AG04449 (cell line): ENCODE measurements at places on chromosomes 3 and 15.

- no peak for DNase-seq
These were observed 136.8 kb downstream of the TPRG1 start for GRCh38 chr3:189308608-189309007.

DNA sequence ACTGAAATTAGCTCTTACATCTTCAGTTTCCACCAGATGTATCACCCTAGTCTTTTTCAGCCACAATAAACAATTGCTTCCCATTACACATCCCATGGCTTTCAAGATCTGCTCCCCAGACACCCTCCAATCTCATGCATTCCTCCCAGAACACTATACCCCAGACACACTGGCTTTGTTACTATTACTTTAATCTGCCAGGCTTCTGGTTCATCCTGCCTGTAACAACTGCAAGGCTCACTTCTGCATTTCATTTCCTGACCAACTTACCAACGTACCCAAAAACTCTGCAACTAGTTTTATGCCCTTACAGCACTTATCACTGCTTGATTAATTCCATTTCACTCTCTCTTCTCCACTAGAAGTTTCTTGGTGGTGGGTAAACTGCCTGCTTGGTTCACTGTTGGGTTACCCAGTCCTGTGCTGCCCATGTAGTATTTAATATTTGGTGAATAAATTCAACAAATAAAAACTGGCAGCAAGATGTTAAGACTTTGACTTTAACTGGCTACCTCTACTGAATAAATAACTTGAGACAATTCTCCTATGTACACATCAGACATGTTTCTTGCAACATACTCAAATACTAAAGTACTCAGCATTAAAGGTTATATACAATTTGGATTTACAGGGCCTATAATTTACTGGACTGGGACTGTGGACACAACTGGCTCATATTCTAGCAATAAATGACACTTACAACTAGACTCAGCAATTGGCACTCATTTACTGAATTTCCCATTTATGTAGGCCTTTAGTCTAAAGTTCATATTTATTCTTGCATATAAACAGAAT is 2.7 kb downstream of the RPL22L1 start:
- DNase-seq: no peak

DNA sequence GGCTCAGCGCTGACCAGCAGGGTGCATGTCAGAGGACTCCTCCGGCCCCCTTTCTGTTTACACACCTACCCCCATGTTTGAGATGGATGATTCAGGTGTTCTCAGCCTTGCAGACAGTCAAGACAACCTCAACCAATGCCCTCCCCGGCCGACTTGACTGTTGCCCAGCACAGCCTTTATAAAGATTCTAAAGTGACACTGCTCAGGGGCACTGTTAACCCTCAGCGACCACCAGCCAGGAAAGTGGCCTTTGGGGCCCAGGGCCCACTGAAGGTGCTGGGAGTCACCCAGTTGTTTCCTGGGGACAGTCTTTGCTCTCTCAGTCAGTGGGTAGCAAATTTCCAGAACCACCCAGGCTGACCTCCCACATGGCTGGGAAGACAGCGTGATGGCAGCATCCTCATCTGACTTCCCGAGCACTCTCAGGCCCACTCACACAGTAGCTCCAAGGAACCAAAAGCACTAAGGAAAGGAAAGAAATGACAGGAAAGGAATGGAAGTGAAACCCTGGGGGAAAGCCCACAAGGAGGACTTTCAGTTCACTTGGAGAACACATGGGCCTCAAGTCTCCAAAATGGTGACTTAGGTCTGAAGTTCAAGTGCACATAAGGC is 128.4 kb downstream of the ASB7 start:
- no peak for DNase-seq

DNA sequence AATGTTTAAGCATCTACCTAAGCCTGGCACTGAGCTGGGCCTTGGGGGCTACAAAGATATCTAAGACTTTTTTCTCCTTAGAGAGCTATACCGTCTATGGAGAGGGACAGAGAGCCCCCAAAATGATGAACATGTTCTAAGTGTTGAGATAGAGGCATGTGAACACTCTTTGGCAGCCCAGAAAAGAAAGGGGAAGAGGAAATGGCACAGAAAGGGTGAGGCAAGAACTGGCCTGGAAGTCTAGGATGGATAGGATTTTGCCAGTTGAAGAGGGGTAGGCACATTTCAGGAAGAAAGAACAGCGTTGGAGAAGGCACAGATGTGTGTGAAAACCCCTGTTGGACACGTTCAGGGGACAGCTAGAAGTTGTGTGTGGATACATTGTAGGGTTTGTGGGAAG is 276.2 kb upstream of the LRRFIP2 start:
- no peak for DNase-seq

- peak; percentile 28 for DNase-seq
These were observed 82.2 kb upstream of the CTDSPL start for GRCh38 chr3:37779289-37780152.

DNA sequence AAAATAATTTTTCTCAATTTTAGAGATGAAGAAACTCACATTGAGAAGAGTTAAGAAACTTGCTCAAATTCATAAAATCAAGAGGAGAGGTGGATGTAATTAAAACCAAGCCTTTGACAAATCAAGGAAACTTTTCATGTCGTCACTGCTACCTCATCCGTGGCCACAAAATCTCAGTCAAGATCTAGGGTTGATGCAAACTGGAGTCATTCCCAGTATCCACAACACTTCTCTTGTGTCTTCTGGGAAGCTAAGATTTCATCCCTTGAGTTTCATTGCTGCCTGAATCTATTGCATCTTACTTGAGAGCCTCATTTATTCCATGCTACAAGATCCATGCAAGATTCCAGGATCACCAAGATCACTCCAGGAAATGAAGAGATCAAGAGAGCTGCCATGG is 5.4 kb upstream of the FBN1 start:
- no peak for DNase-seq

DNA sequence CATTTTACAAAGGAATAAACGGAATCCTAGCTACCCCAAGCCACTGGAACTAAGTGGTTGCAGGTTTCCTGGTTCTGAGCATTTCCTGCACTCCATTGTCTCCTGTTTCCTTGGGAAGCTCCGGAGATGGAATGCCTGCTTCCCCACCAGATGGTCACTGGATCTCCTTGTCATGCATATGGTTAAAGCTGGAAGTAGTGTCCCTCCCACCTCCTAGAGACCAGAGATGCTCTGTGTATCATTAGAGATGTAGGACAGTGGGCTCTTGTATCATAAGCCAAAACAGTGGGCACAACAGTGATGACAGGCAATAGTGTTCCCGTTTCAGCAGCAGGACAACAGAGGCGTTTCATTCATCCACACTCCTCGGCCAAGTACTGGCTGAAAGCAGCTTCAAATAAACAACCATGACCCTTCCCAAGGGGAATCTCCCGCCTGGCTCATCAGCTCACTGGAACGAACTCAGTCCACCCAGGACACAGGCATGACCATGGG is 136.2 kb upstream of the EIF1B start:
- DNase-seq: no peak
